ENCODE measurements at places on chromosomes 4 and X.

- DNase-seq = peak; percentile 84
Observed at GRCh38 chr4:78776079-78776728, at the start of gene BMP2K. TSS of gene BMP2K (plus strand) at chr4:78776350. CDS start at chr4:78776544, 194 bp downstream.

GRCh38 chr4:156477636-156478035 is 494.0 kb downstream of the PDGFC start:
- no peak for DNase-seq

DNA sequence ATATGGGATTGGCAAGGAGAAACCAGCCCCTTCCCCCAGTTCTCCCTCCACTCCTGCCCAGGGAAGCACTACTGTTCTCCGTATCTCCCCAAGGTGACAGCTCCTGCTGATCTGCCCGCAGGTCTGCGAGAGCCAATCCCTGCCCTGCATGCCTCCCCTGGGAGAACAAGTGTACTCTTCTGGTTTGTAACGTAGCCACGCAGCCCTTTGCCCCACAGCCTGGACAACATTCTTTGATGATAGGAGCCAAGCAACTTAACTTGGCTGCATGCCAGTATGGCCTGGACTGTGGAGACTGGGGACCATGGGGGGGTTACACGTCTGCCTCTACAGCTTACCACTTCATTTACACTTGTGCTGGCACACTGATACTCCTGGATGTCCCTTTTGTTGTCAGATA is 2.0 kb downstream of the STBD1 start:
- DNase-seq = no peak

DNA sequence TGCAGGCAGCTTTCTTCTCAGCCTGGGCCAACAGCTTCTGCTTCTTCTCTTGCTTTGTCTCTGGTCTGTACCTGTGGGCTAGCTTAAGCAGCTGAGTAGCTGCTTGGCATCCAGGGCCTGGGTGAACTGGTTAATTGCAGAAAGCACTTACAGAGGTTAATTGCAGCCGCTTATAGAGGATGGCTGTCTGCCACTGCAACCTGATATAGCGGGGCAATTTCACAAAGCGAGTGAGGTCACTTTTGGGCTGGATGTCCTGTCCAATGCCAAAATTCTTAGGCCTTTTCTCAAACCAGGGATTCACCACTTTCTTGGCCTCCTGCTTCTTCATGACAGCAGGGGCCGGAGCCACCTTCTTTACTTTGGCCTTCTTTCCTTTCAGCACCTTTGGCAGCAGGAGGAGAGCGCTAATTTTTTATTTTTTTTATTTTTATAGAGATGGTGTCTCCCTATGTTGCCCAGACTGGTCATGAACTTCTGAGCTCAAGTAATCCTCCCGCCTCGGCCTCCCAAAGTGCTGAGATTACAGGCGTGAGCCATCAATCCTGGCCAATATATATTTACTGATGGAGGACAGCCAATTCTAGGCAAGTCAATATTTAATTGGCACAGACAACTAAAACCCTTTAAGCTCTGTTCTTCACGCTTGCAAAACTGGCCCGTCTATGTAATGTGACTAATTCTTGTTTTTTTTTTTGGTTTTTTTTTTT is 61.0 kb downstream of the ENOPH1 start:
- no peak for DNase-seq

- DNase-seq = no peak
Observed at GRCh38 chr4:36273276-36273675, 8.1 kb upstream of the DTHD1 start.

DNA sequence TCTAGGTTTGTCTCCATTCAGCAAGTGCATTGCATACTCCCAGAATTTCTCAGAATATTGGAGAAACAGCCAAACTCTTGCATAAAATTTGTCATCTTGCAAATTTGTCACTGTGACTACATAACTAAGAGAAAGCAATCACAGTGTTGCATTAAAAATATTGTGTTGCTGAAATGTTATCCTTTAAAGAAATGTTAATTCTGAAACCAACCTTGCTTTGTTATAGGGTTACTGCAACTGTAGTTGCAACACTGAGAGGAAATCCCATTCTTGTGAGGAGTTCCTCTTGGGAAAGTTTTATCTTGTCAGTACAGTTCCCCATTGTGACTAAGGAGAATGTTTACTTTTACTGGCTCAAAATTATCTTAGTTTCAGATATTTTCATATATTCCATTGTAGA is 20.9 kb downstream of the CYBB start:
- no peak for DNase-seq

- no peak for DNase-seq
Observed at GRCh38 chr4:140533951-140534480, 10.0 kb downstream of the ELMOD2 start.

DNA sequence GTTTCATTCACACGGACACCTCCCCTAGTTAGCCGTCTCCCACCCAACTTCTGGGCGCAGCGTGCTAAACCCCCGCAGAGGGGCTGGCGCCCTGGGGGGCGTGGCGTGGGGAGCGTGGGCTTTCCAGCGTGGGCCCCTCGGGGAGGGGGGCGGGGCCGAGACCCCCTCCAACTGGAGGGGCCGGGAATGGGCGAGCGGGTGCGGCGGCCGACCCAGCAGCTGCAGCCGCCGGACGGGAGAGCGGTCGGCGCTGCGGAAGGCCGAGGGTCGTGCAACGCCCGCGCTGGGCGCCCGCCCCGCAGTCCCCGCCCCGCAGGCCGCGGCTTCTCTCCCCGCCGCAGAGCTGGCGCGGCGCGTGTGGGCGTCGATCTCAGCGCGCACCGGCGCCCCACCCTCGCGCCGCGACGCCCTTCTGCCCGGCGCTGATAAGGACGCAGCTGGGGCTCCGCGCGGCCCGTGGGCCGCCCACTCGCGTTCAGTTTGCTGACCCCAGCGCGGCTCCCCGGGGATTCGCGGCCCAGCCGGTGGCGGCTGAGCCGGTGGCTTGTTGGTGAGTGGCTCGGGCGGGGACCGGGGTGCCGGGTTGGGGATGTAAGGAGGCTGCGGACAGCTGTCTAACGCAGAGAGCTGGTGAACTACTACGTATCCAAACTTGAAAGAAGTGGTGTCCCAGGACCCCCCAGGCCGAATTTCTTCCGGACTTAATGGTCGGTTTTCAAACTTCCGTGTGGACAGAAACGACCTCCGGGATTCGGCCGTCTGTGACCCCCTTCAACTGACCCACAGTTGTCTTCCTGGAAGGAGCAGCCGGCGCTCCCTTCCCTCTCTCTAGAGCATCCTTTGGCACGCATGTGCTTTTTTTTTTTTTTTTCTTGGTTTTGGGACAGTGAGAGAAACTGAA is 1.5 kb downstream of the FHDC1 start:
- no peak for DNase-seq

GRCh38 chrX:130878350-130879341 is 24.4 kb downstream of the ENOX2 start:
- DNase-seq = no peak

- no peak for DNase-seq
Observed at GRCh38 chr4:8002525-8003309, 63.1 kb upstream of the AFAP1 start.

DNA sequence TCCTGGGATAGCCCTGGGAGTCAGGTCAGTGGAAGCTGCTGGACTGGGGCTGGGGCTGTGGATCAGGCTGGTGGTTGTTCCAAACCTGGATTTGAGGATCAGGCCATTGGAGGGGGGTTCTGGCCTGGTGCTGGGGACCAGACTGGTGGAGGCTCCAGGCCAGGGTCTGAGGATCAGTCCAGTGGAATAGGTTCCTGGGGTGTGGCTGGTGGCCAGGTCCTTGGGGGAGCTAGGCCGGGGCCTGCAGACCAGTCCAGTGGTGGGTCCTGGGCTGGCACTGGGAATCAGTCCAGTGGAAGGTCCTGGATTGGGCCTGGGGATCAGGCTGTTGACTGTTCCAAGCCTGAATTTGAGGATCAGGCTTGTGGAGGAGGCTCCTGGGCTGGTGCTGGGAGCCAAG is 8.0 kb downstream of the ARMCX4 start:
- no peak for DNase-seq

DNA sequence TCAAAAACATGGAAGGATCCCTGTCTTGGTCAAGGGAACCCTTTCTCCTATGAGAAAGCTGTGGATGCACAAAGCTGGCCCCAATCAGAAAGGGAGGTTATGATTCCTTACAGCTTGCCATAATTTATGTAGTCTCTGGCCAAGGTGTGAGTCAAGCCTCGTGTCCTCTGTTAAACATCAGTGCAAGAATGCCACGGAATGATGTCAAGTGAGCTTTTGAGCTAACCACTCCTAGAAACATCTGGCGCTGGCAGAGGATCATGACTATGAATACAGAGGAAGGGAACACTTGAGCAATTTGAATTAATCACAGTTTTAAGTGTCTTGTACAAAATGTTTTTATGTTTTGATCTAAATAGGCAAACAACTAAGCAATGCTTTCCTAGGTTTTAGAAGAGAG is 51.5 kb upstream of the RAP2C start:
- no peak for DNase-seq

GRCh38 chrX:100208076-100208475 is 202.0 kb downstream of the PCDH19 start:
- DNase-seq = no peak

GRCh38 chr4:116953947-116954346 is 131.4 kb downstream of the TRAM1L1 start:
- DNase-seq = no peak

- no peak for DNase-seq
Observed at GRCh38 chr4:39543034-39543433, 15.8 kb upstream of the UGDH start.

DNA sequence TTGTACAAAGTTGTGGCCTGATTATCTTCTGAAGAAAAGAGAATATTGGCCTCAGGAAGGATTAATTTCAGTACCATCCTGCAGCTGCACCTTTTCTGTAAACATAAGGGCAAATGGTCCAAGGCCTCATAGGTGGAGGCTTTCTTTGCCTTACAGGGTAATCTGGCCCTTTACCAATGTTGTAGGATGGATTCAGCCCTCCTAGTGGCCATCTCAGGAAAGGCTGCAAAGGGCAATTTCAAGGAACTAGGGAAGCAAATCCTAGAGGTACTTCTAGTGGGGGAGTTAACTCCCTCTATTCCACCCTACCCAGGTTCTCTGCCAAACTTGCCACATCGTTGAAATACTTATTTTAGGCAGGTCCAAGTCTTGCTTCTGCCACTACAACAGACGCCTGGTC is 57.6 kb downstream of the UGT2B11 start:
- no peak for DNase-seq

DNA sequence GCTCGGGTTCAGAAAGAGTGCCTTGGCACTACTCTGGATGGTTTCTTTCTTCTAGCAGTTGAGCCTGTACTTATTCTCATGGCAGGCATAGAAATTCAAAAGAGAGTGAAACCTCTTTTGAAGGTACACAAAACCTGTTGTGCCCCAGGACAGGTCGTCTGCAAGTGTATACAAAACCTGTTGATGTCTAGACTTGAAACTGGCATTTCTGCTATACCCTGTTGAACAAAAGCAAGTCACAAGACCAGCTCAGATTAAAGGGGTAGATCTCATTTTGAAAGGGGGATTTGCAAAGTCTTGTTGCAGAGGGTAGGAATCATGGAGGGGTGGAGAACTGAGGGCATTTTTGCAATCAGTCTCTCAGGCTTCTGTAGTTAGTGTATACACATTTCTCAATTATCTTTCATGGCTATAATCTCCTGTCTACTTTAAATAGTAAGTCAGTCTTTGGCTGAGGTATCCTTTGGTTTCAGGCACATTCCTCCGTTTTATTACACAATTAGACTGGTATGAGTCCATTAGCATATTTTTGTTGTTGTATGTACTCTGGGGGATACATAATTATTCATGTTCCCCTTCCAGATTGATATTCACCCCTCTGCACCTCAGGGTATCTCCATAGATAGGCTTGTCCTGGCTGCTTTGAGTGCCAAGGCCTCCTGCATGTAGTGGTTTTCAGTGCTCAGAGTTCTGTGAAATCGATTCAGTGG is 251.4 kb downstream of the DTHD1 start:
- DNase-seq = no peak

- no peak for DNase-seq
Observed at GRCh38 chrX:133415276-133416105, at the start of gene GPC4. TSS of gene GPC4 (minus strand) at chrX:133415489. CDS start at chrX:133414965, 524 bp downstream.

GRCh38 chr4:137768881-137769280 is 236.6 kb upstream of the PCDH18 start:
- DNase-seq = no peak
